Activated naive CD4-positive, alpha-beta T cell treated with anti-CD3 and anti-CD28 coated beads, Interleukin-2, amount 50 U/mL, for 16 hours (primary cell): ENCODE measurements at places on chromosomes 7 and 10.

DNA sequence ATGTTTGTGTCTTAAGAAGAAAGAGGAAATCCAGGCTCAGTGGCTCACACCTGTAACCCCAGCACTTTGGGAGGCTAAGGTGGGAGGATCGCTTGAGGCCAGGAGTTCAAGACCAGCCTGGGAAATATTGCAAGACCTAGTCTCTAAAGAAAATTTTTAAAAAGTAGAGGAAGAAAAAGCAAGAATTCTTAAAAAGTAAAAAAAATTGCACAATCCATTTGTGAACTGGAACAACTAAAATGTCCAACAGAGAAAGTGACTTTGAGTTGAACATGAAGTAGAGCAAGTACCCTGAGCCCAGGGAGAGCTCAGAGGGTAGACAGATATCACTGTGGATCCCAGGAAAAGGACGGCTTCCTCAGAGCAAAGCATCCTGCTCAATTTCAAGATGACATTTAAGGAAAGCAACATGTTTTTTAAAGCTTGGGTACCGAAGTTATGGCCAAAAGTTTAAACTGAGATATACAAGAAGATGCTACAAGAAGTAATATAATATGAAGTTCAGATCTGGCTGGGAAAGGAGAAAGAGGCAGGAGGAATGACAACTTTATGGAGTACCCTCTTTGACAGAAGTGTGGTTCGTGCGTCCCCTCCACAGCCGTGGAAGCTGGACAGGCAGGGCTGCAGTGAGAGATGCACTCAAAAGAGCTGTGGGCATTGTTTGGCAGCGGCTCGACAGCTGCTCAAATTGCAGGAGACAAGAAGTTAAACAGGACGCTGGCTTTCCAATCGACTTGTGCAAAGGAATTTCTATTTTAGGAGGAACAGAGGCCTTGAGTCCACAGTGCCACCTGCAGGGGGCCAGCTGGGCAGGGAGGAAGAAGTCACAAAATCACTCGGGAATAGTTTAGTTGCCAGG is 201.3 kb downstream of the JCAD start:
- no peak for DNase-seq

- no peak for DNase-seq
Measured at GRCh38 chr7:158541346-158542010, 46.1 kb downstream of the PTPRN2 start.

GRCh38 chr10:1744524-1744923 is 7.2 kb upstream of the ADARB2 start:
- no peak for DNase-seq

DNA sequence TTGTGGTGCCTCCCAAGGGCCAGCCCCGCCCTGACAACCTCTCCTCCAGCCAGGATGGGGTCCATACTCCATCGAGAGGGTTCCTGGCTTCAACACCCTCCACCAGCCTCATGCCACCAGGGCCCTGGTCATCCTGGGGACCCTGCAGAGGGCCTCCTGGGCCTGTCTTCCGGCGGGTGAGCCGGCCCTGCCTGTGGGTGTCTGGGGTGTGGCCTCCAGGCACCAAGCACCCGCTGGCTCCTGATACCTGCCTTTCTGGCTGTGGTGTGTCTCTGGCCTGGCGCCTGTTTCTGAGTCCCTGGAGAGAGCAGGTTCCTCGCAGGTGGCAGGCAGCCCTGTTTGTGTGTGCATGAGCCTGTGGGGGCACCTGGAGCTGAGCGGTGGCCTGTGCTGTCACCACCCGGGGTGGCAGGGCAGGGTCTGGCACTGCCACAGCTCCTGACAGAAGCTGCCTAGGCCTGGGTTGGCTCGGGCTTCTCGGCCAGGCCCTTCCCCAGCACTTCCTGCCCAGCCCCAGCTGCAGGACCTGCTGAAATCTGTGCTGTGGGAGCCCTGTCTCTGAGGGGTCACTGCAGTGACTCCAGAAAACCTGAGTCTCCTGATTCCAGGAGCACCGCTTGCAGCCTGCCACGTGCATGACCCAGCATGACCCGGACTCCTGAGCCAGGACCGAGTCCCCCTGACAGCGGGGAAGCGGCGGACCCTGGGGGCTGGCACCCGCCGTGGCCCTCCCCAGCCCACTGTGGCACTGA is 18.4 kb downstream of the ADAM8 start:
- DNase-seq = no peak

GRCh38 chr7:91784469-91784868 is 96.0 kb downstream of the MTERF1 start:
- DNase-seq = no peak

- no peak for DNase-seq
Measured at GRCh38 chr7:148142660-148143248, 447.8 kb upstream of the C7orf33 start.

DNA sequence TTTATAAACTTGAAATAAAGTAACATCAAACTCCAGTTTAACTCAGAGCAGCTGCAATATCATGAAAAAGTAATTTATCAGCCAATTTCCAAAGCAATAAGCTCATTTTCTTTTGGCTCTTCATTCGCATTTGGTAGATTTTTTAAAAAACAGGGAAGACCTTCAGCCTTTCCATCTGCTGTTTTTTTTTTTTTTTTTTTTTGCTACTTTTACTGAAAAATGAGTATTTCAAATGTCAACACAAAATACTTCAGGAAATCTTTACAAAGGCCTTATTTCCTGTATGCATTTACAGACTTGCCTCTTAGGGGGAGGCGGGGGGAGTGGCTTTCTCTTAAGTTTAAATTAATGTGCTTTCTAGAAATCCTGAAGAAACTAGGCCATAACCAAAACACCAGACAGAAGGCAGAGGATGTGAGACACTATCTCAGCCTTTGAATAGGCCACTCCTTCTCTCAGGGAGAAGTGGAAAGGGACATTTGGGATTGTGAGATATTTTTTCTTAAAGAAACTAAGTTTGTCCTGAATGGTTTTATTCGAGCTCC is 91.8 kb downstream of the COL28A1 start:
- DNase-seq = no peak

- no peak for DNase-seq
Measured at GRCh38 chr10:121065330-121065729, 214.2 kb downstream of the WDR11 start.

DNA sequence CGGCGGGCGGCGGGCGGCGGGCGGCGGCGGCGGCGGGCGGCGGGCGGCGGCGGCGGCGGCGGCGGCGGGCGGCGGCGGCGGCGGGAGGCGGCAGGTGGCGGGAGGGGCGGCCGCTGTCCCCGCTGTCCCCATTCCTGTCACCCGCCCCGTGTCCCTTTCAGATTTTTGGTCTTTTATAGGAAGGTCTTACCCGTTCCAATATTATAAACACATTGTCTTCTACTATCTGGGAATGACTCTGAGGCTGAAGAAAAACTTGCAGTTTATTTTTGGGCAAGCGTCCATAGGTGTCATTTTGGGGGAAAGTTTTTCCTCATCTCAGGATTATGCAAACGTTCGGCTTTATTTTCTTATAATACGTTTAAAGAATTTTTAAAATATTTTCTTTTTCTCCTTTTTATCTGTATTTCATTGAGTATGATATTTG is 578 bp downstream of the ZNF713 start:
- no peak for DNase-seq

DNA sequence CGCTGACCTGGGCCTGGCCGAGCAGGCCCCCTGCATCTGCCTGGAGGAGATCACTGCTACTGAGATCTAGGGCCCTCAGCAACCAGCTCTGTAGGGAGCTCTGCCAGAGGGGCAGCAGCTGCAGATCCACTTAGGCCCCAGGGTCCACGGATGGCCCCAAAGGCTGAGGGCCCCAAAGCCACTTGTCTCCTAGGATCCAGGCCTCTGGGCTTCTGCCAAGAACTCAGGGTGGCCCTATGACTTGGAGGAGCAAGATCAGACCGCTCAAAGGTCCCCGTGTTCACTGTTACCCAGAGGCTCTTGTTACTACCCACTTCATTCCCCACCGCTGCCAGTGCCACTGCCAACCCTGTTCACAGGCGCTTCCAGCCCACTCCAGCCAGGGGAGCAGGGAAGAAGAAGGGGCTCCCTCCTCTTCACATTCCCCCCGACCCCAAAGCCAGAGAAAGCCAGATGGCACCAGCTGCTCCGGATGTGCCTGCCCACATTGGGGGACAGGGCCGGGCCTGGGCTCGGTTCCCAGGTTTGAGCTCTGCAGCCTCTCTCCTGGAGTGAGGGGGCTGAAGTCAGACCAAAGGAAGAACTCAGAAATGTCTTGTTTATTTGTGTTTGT is 7.6 kb downstream of the LZTS2 start:
- no peak for DNase-seq

- DNase-seq = no peak
Measured at GRCh38 chr7:111012149-111012548, 78.8 kb upstream of the LRRN3 start.

DNA sequence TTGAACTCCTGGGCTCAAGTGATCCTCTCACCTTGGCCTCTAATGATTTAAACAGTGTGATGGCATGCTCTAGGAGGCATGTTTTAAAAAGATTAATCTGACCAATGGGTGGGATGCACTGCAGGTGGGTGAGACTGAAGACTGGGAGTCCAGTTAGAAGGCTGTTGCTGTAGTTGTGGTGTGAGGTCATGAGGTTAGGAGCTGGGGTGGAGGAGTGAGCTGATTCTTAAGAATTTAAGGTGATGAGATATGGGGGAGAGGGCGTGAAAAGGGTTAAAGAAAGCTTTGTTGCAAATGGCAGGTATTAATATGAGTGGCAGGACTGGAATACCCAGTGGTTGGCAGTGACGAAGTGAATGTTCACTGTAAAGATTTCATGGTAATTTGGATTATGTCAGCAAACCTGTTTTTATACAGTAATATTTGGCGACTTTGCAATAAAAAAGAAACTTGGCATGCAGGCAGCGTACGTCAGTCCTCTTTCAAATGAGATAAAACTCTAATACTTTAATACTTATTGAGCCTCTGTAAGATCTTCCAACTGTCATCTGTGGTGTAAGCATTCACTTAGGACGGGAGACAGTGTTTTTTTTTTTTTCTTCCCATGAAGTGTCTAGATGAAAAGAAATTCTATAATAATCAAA is 72.8 kb upstream of the MTPN start:
- DNase-seq = no peak

DNA sequence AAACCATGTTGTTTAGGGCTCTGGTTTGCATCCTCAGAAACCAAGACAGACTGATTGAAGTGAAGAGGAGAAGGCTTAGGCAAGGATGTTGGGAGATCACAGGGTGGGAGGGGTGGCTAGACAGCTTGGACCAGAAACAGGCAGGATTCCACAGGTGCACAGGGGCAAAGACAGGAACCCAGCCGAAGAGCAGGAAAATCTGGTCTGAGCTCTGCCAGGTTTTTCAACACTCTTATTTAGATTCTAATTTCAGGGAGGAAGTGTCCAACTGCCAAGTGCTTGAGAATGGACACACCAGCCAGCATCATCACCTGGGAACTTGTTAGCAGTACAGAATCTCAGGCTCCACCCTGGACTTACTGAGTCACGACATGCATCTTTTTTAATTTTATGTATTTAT is 93.8 kb downstream of the MARCHF5 start:
- no peak for DNase-seq

GRCh38 chr10:48398261-48398660 is 91.8 kb downstream of the MAPK8 start:
- DNase-seq = no peak

DNA sequence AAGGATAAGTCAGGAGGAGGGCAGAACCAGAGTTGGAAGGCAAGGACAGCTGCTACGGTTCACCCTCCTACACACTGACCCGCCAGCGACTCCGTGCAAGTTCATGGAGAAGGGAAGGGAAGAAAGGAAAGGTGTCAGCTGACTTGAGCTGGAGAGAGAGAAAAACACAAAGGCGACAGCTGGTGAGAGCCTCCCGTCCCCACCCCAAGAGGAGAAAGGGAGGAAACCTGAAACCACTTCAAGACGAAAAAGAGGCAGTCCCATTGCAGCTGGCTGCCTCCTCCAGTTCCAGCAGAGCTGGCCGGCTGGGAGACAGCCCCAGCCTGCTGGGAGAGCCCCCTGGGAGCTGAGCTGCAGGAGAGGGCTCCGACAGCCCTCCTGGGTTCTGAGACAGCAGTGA is 75.2 kb downstream of the PARD3 start:
- no peak for DNase-seq
